T-helper 22 cell (primary cell): ENCODE measurements at places on chromosomes 11 and 22.

DNA sequence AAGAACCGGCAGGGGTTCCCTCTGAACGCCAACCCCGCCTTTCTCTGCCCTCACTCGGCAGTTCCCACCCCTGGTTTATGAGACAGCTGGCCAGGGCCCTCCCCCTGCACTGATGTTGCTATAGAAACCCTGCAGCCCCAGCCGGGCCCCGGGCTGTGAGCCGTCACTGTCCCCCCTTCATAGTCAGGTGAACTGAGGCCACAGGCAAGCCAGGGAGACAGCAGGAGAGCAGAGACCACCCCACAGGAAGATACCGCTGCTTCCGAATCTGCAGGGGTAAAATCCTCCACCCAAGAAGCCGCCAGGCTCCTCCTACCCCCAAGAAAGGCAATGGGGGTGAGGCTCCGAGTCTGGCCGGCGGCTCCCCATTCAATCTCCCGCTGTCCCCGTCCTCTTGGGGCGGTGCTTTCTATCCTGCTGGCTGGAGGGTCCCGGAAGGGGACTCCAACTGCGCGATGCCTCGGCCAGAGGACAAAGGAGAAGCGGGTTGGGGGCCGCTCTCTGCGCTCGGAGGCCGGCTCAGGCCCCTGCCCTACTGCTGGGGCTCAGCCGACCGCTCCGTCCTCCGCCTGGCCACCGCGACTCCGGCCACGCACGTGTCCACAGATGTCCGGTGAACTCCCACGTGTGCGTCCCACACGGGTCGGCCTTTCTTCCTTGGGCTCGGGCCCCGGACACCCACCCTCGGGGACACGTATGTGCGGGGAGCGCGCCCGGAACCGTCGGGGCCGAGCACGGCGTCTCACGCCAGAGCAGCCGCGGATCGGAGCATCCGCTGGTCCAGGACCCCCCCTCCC is 587 bp downstream of the SLC25A22 start:
- DNase-seq = peak; percentile 82

DNA sequence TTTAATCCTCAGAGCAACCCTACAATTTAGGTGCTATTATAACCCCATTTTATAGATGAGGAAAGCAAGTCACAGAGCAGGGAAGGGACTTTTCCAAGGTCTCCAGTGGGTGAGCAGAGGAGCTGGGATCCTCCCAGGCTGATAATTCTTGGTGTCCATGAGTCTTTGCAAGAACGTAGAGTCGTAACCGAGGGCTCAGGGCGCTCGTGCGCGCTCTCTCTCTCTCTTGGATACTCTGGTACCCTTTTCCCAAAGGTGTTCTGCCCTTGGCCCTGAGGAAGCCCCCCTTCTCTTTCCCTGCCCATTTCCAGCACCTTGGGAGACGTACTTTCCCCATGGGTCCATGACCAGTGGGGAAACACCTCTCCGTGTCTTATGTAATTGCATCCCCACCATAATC is 5.2 kb upstream of the ZP1 start:
- no peak for DNase-seq

DNA sequence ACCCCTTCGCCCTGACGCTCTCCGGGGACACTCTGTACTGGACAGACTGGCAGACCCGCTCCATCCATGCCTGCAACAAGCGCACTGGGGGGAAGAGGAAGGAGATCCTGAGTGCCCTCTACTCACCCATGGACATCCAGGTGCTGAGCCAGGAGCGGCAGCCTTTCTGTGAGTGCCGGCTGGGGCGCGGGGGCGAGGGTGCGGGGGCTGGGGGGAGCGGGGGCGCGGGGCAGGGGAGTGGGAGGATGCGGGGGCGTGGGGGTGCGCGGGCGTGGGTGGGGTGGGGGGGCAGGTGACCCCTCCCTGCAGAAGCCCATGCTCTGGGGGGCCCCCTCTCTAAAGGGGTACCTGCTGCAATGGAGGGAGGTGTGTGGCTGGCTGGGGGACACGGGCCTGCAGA is 51.4 kb downstream of the LRP5 start:
- no peak for DNase-seq

DNA sequence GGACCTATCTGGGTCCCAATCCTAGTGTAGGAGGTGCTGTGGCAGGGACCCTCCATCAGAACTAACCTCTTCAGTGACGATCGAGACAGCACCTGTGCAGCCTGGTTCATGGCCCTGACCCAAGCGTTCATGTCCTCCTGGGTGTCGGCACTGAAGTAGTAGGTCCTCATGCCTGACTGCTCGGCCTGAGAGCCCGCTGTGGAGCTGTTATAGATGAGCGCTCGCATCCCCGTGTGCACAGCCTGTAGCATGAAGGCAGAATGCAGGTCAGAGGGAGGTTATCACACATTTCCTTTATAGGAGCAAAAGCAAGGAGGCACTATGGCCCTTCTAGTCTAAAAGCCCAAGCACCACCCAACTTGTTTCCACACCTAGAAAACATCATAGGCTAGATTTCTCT is 103.0 kb downstream of the C11orf58 start:
- DNase-seq = no peak

DNA sequence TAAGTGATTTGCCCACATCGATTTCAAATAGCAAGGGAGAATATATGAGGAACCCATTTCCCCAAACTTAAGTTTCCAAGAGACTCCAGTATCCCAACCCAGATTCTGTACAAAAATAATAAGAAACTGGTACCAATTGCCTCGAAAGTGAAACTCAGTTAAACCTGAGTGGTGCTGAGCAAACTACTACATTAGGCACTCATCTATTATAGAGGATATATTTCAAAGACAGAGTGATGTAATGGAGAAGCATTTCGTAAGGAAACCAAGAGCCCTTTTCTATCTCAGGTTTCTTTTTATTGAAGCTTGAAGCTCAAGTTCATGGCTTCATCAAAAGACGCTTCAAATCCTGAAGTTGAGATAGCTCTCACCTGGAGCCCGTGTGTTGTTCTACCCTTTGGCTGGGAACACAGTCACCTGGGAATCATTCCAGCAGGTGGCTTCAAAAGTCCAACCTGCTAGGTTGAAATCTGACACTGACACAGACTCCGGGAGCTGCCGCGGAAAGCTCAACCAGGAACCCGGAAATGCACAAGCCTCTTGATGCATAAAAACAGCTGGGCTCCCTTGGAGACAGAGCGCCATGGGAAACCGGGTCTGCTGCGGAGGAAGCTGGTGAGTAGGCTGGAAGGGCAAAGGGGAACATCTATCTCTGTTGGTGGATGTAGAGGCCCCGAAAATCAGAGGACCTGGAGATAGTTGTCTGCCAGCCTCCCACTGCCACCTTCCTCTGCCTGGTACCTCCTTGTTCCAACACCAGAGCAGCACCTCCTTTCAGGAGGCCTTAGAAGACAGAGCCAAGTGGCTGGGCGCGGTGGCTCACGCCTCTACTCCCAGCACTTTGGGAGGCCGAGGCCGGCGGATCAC is at the start of gene C11orf52:
C11orf52 (plus strand) TSS at position 524 of the 867 bp plus-strand sequence; CDS start at position 584, 60 bp downstream.
- no peak for DNase-seq

DNA sequence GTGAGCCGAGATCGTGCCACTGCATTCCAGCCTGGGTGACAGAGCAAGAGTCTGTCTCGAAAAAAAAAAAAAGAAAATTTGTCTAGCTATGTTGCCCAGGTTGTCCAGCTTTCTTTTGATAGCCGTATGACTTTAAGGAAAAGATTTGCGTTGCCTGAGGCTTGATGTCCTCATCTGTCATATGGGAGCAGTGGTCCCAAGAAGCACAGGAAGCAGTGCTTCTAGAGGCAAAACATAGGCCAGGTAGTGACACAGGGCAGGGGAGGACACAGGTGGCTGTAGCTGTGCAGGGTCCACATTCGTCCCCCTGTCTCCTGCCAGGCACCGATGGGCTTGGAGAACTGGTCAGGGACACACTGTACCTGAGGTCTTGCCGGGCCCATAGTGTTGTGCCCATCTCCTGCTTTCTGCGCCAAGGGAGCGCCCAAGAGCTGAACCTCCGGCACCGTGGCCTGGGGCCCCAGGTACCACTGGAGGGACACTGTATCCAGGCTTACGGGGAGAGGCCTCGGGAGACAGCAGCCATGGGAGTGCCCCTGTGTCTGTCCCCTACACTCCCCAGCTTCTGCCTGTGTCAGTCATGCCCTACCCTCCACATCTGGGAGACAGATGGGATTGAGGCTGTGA is 1.4 kb downstream of the LRRC74B start:
- DNase-seq = no peak

GRCh38 chr11:64124147-64124546 is 41.8 kb downstream of the MACROD1 start:
- no peak for DNase-seq

DNA sequence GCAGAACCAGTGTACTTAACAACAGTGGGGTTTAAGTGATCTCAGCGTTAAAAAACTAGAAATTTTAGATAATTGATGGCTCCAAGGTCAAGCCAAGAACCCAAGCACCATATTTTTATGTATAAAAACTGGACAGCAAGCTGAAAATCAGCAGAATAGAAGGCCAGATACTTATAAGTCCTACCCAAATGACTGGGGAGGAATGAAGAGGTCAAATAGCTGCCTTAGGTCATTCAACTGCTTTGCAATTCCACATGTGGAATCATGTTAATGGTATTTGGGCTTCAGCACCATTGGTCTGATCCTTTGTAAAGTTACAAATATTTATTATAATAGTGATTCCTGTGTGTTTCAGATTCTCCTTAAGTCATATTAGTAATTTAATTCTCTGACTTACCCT is 108.4 kb downstream of the FAT3 start:
- no peak for DNase-seq

DNA sequence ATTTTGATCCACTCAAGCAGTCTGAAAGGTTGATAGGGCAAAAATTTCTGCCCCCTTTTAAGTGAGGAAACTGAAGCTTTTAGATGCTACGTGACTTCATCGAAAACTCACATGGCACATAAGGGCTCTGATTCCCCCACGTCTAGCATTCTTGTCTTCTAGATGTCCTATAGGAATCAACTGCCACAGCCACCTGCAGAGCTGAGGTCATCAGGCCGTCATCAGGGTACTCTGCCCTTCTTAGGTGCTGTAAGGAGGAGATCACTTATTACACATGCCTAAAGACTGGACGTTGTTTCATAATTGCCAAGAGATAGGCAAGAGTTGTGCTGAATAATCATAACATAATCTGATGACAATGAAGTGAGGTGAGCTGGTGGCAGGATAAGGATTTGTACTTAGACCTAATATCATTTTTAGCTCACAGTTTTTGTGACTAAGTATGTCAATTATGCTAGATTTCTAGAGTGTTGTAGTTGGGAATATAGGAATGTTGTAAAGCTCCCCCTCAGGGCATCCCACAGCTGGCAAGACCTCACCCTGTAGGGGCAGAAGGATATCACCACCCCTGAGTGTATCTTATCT is 349.4 kb downstream of the METTL15 start:
- no peak for DNase-seq

GRCh38 chr11:115504276-115505158 is at the start of gene CADM1:
Gene CADM1, minus strand, starts transcription at chr11:115504415.
- DNase-seq = peak; percentile 66

DNA sequence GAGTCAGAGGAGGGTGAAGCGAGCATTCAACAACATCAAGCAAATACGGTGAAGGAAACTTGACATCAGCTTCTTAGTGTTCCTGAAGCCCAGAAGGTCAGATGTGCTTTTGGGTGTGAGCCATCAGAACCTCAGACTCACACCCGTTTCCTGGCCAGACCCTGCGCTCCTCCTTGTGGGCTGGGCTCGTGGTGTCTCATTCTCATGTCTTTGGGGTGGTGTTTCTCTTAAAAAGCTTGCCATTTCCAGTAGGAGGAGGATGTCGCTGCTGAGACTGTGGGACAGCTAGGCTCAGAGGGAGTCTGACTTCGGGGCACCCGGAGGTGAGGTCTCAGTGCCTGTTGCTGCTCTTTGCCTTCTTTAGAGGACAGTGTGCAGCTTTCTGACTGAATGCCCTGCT is 24.2 kb downstream of the PPFIBP2 start:
- DNase-seq = no peak

DNA sequence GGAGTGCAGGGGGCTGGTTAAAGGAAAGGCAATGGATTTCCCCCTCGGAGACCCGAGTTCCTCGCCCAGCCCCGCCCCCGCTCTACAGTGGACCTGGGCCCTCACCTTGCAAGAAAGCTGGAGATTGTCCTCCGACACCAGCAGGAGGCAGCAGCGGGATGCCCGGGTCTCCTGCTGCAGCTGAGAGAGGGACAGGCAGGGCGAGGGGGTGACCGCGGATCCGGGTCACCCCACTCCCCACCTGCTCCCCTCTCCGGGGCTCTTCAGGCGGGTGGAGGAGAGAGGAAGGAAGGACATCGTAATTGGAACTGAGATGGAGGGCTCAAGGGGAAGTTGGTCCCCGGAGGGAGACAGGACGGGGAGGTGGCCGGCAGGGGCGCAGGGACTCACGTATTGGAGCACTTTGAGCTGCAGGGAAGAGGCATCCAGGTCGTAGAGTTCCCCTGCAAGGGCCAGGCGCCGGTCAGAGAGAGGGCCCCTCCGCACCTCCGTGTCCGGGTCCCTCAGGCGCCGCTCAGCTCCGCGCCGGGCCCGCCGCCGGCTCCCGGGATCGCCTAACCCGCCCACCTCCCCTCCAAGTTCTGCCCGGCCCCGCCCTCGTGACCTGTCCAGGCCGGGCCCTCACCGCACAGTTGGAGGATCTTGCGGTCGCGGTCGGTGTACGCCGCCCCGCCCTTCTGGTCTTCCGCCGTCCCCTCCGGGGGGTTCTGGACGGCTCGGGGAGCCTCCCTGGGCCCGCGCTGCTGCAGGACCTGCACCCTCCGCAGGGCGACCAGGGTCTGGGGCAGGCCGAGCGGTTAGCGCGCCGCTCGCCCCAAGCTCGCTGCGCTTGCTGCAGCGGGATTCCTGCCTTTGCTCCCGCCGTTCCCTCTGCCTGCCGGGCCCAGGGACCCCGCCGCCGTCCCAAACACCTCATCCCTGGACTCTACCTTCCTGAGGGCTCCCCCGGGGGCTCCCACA is 84.1 kb downstream of the PDE2A start:
- DNase-seq = no peak

DNA sequence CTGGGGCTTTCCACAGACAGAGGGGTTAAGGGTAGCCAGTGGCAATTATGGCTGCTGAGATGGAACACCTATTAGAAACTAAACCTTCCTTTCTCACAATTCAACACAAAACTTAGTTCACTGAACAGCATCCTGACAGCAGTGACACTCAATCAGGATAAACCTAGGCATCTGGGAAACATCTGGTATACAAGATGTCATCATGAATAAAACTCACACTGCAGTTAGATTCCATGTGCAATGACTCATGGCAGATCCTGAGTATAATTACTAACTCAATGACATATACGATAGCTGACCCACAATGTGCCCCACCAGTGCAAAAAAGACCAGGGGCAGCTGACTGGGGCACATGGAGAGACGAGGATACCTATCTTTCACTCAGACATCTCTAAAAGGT is 17.7 kb downstream of the RBFOX2 start:
- DNase-seq = no peak

DNA sequence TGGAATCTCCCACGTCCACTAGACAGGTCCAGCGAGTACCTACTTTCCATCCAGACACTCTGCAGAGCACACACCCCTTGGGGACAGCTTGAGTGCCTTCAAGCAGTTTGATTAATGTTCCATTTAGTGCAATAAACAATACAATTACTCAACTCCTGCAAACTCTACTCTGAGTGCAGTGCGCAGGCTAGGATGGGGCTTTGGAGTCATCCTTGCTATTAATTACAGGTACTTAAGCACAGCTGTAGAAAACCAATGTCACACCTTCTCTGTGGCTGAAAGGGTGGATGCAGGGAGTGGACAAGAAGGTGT is 82.6 kb downstream of the MN1 start:
- no peak for DNase-seq
